ENCODE measurements at places on chromosomes 12 and 14. TPM values are rescaled to one million over a fixed set of nuclear protein-coding genes. Genes with fewer than 3 reads are reported as not detected.
A peak's percentile ranks its signal among the peaks of the same experiment; 100 is the strongest.

DNA sequence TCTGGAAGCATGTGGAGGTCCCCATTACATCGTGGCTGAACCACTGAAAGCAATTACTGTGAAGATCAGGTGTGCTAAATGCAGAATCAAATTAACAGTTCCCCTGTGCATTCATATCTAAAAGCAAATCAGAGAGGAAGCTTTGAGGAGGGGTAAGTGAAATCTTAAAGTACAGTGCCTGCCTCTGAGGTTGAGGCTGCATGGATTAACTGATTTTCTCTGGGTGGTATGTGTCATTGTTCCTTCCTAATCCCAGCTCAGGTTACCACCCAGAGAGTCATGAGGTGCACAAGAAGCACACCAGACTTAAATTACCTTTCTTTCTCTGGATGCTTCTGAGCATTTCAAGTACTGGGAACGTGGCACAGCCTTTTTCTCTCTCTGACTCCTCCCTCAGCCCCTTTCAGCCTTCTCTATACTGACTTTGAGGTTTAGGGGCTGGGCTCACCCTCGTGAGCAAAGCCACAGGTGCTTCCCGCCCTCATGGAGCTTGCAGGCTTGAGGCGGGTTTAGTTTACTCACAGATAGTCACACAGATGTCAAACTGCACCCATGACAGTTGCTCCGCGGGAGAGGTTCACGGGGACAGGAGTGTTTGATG, 237.6 kb upstream of the CRY1 start:
- no peak for DNase-seq

The GLS2 gene
- 0.26 TPM for total RNA-seq

GRCh38 chr14:103728721-103729120, 13.1 kb downstream of the ZFYVE21 start:
- no peak for DNase-seq

GRCh38 chr12:104656921-104657320, 200.2 kb downstream of the CHST11 start:
- no peak for DNase-seq

GRCh38 chr12:11513288-11513687, 117.9 kb upstream of the PRB2 start:
- no peak for DNase-seq

DNA sequence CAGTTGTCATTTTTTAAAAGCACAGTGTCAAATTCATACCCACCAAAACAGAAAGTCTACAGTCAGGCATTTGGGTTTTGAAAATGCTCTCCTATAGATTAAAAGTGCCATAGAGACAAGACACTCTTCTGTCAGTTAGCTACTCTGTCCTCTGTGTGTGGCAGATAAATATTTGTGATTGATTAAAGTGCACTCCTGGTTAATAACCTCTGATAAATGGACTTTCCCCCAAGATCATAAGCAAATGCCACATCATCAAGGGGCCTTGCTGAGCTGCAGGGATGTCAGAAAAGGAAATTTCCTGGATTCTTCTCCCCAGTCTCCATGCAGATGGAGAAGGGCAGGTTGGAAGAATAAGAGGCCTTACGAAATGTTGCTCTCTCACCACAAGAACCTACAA, 1329.5 kb upstream of the TMEM132C start:
- no peak for DNase-seq

- peak; percentile 55 for DNase-seq
Measured at GRCh38 chr12:32332446-32332845, 66.9 kb upstream of the FGD4 start.

DNA sequence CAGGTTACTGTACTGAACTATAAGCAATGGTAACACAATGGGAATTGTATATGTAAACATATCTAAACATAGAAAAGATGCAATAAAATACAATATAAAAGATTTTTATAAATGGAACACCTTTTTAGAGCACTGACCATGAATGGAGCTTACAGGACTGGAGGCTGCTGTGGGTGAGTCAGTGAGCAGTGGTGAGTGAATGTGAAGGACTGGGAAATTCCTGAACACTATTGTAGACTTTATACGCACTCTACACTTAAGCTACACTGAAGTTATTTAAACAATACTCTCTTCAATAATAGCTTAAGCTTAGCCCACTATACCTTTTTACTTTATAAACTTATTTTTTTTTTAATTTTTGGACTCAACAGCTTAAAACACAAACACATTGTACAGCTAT, 313.5 kb downstream of the KCNC2 start:
- no peak for DNase-seq

DNA sequence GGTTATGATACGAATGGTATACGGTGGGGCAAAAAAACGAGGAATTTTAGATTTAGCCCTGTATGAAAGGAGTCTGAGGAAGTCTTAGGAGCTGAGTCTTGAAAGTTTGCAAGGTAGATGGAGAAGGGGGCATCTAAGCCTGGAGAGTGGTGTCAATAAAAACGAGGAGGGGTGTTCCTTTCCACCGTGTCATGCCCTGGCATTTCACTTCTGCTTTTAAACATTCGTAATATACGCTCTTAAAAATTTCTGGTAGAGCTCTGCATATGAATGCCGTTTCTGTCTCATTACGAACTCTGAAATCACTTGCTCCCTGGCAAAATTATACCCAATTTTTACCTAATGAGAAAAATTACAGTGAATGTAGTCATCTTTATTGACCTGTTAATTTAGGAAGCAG, 170.2 kb downstream of the ERC1 start:
- DNase-seq: no peak

The SERPINA9 gene
- total RNA-seq: not detected

The MMAB gene
- 38.6 TPM for total RNA-seq

DNA sequence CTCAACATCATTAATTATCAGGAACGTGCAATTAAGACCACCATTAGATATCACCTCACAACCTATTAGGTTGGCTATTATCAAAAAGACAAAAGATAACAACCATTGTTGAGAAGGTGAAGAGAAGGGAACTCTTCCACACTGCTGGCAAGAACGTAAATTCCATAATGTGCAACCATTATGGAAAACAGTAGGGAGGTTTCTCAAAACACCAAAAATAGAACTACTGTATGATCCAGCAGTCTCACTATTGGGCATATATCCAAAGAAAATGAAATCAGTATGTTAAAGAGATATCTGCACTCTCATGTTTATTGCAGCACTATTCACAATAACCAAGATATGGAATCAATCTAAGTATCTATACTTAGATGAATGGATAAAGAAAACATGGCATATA, 51.6 kb upstream of the OR4E1 start:
- no peak for DNase-seq

The SPX gene
- total RNA-seq: not detected

- no peak for DNase-seq
Measured at GRCh38 chr12:100824476-100824875, 29.9 kb downstream of the ANO4 start.

DNA sequence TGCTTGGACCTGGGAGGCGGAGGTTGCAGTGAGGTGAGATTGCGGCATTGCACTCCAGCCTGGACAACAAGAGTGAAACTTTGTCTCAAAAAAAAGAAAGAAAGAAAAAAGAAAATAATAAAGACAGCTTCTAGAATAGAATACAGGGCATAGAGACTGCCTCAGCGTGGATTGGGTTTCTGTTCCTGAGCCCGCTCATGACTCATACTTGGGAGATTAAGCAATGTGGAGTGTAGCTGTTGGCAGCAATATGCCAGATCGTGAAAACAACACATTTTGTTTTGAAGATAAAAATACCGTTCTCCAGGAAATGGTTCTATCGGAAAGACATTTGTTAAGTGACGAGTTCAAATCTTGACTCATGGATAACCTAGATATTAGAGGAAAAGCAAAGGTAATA, 67.2 kb downstream of the GLT1D1 start:
- no peak for DNase-seq

The ACVRL1 gene
- total RNA-seq: 664 TPM

The PTGER2 gene
- not detected for total RNA-seq

GRCh38 chr14:53924753-53925152, 31.9 kb downstream of the BMP4 start:
- DNase-seq: peak; percentile 59

DNA sequence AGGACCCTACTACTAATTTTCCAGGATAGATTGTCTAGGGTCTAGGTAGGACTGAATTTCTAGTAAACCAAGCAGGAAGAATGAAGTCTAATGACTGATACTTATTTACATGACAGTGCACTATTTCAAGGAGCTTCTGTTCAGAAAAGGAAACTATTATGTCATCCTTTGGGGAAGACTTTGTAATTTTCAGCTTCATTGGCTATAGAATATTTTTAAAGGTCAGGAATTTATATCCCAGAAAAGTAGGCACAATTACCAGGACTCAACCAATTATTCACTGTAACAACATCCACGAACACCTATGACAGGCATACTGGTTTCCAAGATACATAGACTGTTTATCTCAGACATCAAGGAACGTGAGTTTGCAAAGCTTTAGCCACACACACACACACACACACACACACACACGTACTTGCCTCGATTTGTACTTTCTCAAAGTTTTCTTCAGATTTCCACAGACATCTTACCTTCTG, 23.2 kb downstream of the OR6S1 start:
- no peak for DNase-seq

DNA sequence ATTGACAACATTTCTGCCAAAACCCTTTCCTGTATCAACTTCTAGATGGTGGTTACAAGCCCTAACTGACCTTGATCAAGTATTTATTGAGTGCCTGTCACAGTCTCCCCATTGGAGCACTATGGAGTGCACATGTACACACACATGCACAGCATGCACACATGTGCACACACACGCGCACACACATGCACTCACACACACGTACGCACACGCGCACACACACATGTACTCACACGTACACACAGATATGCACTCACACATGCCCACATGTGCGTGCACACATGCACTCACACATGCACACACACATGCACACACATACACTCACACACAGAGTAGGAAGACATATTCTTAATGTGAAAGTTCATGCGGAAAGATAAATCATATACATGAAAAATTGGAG, 43.7 kb downstream of the MYRFL start:
- no peak for DNase-seq

DNA sequence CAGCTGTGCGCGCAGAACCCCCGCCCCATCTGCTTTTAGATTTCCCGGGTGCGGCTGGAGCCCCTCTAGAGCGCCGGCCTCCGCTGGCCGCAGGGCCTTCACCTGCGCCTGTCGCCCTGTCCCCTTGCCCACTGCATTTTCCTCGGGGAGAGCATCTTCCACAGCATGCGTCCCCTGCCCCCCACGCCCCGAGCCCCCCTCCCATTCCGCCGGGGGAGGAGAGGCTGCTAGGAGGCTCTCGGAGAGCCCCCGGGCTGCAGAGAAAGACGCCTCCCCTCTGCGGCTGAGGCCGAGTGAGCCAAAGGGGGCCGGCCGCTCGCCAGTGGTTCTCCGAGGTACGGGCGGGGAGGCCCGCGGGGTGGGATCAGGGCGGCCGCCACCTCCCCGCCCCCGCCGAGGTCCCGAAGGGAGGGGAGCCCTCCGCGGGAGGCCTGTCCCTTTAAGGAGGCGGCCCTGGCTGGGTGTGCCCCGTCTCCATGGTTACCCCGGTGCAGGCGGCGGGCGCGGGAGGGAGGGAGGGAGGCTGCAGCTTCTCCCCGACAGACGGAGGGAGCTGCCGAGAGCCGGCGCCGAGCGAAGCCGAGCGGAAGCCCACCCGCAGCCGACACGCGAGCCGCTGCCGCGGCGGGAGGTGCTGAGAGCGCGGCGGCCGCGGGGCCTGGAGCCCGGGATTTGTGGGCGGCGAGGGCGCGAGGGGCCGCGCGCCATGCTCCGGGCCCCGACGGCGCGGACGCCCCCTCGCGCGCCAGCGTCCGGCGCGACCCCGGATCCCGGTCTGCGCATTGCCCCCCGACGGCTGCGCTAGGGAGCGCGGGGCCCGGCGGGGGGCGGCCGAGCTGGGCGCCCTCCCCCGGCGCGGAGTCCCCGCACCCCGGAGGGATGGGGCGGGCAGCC, at the start of gene KCNH3:
Gene KCNH3, plus strand, starts transcription at position 521 of the 894 bp plus-strand sequence. CDS start 387 bp downstream, outside the sequence.
- DNase-seq: no peak

DNA sequence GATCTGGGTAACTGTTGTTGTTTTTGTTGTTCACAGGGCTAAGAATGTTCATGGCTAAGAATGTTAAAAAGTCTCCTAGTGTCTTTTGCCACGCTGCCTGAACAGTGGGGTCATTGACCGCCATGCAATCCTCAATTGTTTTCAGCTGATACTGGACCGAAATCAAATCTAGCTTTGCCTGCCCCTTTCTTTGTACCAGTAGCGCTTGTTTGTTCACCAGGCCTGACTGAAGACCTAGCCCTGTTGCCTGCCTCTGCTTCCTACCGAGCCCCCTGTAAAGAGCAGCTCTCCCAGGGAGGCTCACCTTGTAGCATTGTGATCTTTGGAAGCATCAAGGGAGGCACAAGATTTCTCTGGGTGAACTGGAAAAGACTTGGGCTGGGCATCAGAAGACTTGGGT, 6.7 kb downstream of the PSEN1 start:
- DNase-seq: no peak

- DNase-seq: no peak
Measured at GRCh38 chr12:87704374-87704773, 324.8 kb downstream of the C12orf50 start.

The DIP2B gene
- total RNA-seq: 37.5 TPM

The GPRC5A gene
- 15.1 TPM for total RNA-seq

The IQSEC3 gene
- not detected for total RNA-seq

DNA sequence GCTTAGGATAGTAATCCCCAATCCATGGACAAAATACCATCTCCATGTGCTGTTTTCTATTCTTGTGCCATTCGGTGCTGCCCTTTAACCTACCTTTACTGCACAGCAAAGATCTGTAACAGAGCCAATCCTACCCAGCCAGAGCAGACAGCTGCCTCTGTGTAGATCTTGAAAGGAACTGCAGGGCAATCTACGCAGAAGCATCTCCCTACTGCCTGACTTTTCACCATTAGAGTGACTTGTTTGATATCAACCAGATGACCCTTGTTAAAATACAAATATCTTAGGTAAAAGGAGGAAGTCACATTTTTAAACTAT, 33.9 kb upstream of the PPM1A start:
- DNase-seq: no peak

GRCh38 chr12:41962171-41962572, 182.5 kb downstream of the GXYLT1 start:
- DNase-seq: no peak

The LRIG3 gene
- total RNA-seq: 69.8 TPM

- DNase-seq: no peak
Measured at GRCh38 chr12:127548123-127548553, 718.8 kb upstream of the TMEM132C start.

The POTEM gene
- not detected for total RNA-seq

DNA sequence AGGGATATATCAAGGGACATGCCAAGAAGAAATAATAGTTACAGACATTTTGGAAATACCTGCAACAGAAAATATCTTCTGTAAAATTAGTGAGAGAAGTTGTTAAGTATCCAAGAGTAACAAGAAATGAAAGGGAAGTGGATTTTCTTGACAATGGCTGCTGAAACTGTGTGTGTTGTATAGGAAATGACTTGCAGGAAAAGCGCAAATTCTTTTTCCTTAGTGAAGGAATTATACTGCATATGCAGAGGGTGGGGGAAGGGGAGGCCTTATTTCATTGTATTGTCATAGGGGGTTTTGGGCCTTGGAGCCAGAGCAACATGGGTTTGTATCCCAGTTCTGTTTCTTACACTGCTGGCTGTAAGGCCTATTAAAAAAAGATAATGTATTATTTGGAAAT, 84.4 kb upstream of the DDHD1 start:
- peak; percentile 63 for DNase-seq

GRCh38 chr12:110776410-110776809, 33.7 kb upstream of the PPP1CC start:
- no peak for DNase-seq

The KLRC1 gene
- not detected for total RNA-seq

The COCH gene
- 0.18 TPM for total RNA-seq

The SNRPF gene
- 40.9 TPM for total RNA-seq

The CCDC177 gene
- not detected for total RNA-seq

The CLEC4D gene
- not detected for total RNA-seq

GRCh38 chr12:51311389-51311788, 12.6 kb downstream of the BIN2 start:
- no peak for DNase-seq
